Left renal pelvis (tissue), 4 donors: ENCODE measurements at places on chromosomes 12 and 14. TPM values are rescaled to one million over a fixed set of nuclear protein-coding genes. Genes with fewer than 3 reads are reported as not detected.

Gene KRT81
- polyA plus RNA-seq = not detected

Gene SLC7A7
- 9.6 TPM for polyA plus RNA-seq

Gene KRT74
- not detected for polyA plus RNA-seq

Gene ACAD10
- 22.5 TPM for polyA plus RNA-seq

Gene ERG28
- polyA plus RNA-seq = 39.3 TPM

Gene ERGIC2
- polyA plus RNA-seq = 110 TPM

Gene LRP1-AS
- polyA plus RNA-seq = 0.53 TPM

Gene LALBA
- not detected for polyA plus RNA-seq

Gene DHRS4L2
- 52.8 TPM for polyA plus RNA-seq

Gene KLRK1
- polyA plus RNA-seq = 1.0 TPM

Gene TAS2R10
- polyA plus RNA-seq = 2.2 TPM

Gene USP44
- polyA plus RNA-seq = 3.4 TPM
